ENCODE measurements at places on chromosomes 7 and 10.

GRCh38 chr10:65701168-65701776, 1224.6 kb upstream of the LRRTM3 start:
- DNase-seq, result no peak

GRCh38 chr7:79182283-79182682, 271.2 kb downstream of the MAGI2 start:
- no peak for DNase-seq

DNA sequence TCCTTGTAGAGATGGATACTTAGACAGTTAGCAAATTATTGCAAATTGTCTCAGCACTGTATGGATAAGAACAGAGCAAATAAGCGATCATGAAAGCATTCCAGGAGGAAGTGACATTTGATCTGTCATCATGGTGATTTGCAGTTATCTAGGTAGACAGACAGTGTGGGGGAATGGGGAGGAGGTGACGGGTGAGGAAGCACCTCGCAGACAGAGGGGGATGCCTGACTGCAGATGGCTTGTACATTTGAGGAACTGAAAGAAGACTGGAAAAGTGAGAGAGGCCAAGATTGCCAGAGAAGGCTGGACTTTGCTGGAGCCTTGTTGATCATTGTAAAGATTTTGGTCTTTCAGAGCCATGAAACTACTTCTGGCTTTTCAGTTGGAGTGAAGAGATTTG, 318.2 kb upstream of the CELF2 start:
- DNase-seq, result no peak

DNA sequence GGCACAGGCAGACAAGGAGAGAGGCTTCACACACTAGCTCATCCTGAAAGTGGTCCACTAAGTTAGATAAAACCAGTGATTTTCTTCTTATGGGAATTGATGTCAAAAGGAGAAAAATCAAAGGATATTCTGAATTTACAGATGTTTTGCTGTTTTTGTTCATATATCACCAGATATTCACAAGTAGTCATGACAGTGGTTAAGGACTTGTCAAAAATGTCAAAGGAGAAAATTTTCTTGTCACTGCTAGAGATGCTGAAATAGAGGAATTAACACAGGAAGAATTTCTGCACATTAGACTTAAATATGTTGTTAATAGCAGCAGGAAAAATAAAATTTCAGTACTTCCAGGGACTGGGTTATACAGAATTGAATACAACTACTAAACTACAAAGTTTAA, 78.3 kb downstream of the PRTFDC1 start:
- no peak for DNase-seq

DNA sequence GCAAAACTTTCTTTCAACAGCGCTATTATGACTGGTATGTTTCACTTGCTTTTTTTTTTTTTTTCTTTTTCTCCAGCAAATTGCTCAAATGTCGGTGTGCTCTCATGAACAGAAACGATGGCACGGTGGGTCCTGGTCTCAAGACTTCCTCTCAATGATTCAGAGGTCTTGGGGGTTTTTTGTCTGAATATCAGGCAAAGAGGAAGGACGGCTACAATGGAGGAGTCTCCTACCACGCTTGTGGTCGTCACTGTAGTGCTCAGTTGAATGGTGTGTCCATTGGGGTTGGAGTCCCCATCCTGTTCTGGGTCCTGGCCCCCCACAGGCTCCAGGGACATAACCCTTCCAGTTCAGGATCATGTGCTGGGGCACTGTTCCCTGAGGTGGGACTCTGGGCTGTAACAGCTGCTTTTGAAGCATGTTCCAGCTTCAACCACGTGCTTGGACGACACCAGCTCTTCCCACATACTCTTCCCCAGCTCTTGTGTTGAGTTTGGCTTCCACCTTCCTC, 266.7 kb upstream of the KLF6 start:
- no peak for DNase-seq

GRCh38 chr7:19089378-19089777, 28.1 kb downstream of the TWIST1 start:
- no peak for DNase-seq

DNA sequence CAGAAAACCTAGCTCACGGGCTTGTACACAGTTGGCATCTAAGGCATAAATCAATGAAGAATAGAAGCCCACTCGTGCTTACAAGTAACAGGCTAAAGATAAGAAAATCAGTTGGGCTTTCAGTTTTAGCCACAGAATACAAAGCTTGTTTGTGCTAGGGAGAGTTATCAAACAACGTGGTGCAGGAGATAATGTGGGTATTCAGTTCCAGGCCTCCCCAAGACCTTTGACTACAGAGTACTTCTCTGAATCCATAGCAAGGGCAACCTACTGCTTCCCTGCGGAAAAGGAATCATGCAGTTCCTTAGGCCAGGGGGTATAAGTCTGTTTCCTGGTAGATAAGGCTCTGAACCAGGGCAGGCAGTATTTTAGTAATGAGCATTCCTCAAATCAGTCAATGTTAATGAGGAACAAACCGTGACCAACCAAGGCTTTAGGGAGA, 219.5 kb upstream of the CSTF2T start:
- no peak for DNase-seq

DNA sequence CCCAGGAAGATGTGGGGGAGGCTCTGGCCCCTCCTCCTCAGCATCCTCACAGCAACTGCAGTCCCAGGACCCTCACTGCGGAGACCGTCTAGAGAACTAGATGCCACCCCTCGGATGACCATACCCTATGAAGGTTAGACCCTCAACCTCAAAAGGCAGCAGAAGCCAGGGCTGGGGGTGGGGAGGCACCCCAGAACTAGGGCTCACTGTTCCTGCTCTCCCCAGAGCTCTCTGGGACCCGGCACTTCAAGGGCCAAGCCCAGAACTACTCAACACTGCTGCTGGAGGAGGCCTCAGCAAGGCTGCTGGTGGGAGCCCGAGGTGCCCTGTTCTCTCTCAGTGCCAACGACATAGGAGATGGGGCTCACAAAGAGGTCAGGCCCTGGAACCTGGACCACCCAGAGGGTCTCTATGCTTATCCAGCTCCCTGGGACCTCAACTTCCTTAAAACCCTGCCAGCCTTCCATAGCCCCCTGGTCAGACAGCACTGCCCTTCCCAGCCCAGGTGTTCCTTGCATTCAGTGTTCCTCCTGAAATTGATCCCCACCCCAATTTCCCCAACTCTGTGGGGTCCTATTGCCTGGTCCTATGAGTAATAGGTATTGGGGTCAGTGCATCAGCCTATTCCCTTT, 3.7 kb downstream of the SEMA4G start:
- no peak for DNase-seq

DNA sequence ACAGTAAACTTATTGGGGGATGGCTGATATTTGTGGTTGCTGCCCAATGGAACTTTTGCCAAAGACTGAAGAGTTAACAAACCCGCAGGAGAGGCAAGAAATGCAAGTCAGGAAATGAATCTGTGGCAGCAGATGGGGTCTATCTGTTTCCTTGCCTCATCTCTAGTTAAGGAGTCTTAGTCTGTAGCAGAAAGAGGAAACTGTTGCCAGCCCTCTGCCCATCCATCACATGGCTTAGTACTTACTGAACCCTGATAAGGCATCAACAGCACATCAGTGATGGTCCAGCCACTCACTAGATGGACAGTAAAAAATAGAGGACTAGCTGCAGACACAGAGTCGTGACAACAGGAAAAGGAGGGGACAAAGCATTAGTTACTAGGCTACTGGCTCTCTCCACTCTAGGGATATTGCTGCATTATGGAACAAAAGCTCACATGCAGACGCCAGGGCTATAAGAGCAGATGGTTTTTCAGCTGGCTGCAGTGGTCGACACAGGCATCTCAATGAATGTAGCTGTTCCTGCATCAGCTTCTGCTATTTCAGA, 614.7 kb downstream of the PARD3 start:
- DNase-seq, result no peak

DNA sequence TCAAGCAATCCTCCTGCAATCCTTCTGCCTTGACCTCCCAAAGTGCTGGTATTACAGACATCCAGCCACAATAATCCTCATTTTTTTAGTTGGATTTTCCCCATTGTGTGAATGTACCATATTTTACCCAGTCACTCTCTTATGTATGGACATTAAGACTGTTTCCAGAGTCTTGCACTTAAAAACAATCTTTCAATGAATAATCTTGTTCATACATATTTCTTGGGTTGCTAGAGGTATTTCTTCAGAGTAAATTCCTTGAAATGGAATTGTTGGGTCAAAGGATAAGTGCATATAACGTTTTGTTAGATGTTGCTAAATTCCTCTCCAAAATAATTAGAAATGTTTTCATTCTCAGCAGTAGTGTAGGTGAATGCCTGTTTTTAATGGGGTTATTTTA, 283.1 kb upstream of the KAT6B start:
- DNase-seq, result no peak

GRCh38 chr7:98051118-98051744, 55.4 kb upstream of the LMTK2 start:
- peak; percentile 4 for DNase-seq

- no peak for DNase-seq
Observed at GRCh38 chr7:40401406-40401805, 266.6 kb downstream of the SUGCT start.

GRCh38 chr10:127577376-127578258, 28.5 kb downstream of the NPS start:
- DNase-seq, result no peak

Measured in activated naive CD8-positive, alpha-beta T cell treated with anti-CD3 and anti-CD28 coated beads, Interleukin-2, amount 50 U/mL, for 16 hours (primary cell).